Stimulated activated CD4-positive, alpha-beta T cell treated with anti-CD3 and anti-CD28 coated beads, Interleukin-1b, Interleukin-23, amount 100 ng/mL, for 1 hour (primary cell): ENCODE measurements at places on chromosomes 3 and 15.

GRCh38 chr3:148211725-148212124, 486.0 kb upstream of the AGTR1 start:
- no peak for DNase-seq

GRCh38 chr3:126370055-126370454, 12.8 kb upstream of the KLF15 start:
- no peak for DNase-seq

- no peak for DNase-seq
Observed at GRCh38 chr3:37050282-37050681, 57.0 kb downstream of the MLH1 start.

- no peak for DNase-seq
Observed at GRCh38 chr3:171455603-171456550, 4.3 kb downstream of the TNIK start.

DNA sequence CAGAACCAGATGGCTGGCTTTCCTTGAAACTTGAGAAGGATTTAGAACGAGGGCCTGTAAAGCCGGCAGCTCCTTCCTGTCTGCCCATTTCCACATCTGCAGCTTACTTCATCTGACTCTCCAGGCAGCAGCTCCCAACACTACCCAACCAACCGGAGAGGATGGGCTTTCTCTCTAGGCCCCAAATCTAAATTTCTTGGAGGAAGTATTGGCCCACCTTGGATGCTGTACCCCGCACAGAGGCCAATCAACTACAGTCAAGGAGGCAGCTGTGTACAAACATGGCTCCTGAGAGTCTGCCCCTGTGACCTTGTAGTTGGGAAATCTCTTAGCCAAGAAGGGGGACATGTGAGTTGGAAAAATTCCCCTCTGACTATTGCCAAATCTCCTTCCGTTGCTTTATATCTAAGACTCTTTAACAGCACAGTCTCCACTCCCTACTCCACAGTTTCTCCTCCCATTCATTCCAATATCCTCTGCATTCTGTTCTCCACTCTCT, 8.0 kb upstream of the ACAP2 start:
- no peak for DNase-seq

- DNase-seq = no peak
Observed at GRCh38 chr3:178367817-178368617, 168.2 kb upstream of the KCNMB2 start.
